ENCODE measurements at places on chromosomes 2 and 18.
A peak's percentile ranks its signal among the peaks of the same experiment; 100 is the strongest.

DNA sequence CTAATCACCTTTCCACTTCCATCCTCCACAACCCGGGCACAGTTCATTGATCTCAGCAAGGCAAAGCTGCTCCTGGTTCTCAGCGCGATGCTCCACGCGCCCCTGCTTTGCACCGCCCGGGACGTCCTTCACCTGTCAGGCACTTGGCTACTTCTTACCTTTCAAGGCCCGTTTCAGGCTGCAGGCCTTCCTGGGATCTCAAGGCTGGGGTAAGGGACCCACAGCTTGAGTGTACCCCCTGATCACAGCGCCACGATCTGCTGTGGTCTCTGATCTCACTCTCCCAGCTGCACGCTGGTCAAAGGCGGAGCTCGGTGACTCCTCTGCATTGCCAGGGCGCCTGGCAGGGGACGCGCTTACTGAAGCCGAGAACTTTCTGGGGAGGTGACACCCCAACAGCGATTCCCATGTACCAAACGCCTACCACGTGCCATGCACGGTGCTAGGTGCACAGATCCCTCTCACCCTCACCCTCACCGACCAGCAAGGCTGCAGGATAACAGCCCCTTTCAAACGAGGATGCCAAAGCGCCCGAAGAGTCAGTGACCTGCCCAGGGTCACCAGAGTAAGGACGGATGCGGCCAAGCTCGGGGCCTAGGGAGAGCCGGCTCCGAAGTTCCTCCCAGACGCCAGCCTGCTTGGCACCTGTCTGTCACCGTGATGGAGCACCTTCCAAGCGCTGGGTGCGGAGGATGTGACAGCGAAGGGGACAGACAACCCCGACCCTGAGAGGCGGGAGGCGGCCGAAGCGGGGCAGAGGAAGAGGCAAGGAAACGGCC is 818 bp downstream of the ITGB1BP1 start:
- DNase-seq, result peak; percentile 68

DNA sequence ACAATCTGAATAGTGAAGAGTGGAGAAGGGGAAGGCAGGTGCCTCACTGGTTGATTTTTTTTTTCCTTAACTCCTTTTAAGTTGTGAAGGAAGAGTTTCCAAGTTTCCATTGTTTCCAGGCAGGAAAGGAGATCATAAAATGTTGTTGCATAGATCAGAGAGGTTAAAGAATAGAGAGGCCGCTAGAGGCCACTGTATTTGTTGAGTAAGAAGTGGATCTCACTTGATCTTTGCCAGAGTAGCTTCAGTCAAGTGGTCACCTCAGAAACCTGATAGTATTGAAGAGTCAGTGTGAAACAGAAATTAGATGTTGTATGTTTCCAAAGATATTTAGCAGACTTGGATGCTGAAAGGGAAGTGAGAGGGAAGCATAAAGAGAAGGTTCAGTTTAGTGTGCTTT is 17.6 kb downstream of the CTNNA2 start:
- no peak for DNase-seq

DNA sequence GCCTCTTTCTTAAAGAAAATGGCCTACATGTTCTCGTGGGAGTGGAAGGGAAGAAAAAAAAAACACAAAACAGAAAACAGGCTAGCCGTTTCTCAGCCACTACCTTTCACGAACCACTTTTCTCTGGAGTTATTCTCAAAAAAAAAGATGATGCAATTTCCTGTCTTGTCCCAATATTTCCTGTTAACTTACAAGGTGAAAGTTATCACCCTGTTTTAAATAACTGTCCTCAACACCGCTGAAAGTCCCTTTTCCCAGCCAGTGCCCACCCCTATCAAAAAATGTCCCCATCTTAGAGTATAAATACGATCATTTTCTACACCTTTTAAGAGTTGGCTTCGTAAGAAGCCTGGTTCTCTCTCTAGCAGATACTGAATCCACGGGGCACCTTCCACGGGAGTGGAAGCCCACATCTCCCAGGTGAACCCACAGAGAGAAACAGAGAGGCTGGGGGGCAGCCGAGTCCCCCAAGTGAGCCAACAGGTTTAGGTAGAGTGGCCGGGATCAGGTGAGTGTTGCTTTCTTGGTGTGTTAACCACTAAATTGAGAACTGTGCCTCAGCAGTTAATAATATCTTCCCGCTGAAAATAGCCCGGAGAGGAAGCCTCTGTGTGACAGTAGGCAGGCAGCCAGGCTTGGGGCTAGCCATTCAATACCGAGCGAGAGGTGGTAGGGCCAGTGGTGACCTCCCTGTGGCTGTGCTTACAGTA is 15.9 kb downstream of the SMAD7 start:
- no peak for DNase-seq

DNA sequence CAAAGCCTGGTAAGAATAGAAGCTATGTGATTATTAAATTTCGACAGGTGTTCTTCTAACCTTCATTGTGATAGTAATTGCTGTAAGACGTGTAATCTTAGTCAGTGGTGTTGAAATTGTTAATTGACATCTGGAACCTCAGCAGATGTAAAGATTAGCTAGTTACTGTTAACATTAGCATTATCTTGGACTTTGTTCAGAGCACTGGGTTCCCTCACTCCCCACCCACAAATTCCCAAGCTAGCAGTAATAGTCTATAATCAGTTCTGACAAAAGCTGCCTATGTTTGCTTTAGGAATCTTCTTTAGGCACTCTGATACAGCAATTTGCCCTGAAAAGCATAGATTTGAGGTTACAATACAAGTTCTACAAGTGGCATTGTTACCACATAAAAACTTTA is 233.7 kb downstream of the EN1 start:
- no peak for DNase-seq

- DNase-seq, result no peak
Measured at GRCh38 chr2:73947412-73948018, 20.8 kb downstream of the DGUOK start.

DNA sequence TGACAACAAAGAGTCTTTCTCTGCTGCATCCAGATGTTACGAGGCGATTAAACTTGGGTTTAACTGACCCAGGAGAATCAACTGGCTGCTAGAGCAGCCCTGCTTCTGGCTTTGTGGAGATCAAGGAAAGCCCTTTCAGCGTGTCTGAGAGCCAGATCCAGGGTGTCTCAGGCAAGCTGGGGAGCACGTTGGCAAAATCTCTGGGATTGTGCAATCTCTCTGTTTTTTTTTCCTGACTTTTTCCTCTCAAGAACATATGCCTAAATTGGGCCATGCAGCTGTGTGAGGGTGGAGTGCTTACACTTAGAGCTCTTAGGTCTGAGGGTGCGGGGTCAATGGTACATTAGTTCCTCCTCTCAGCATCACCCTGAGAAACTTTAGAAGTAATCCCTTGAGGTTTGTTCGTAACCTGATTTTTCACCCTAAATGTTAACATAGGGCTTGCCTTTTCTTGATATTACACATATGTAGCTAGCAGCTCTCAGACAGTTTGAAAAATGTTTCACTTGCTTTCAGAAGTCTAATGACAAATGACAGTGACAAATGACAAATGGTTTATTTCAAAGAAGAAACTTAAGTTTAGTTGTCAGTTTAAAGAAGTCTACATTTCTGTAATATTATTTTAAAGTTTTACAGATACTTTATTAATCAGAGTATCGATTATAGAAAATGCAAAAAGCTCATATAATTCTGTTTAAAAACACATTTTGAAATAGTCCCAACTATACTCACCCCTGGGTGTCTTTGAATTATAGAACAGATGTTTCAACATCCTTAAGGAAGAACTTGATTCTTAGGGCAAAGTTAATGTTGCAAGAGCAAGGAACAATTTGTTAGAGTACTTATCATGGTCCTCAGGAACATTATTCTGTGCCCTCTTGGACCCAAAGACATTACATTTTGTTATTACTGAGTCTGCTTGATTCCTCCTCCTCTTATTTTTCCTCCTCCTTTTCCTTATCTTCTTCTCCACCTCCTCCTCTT is 38.4 kb upstream of the ZSWIM2 start:
- peak; percentile 25 for DNase-seq

GRCh38 chr2:48914477-48915089 is 159.1 kb upstream of the LHCGR start:
- DNase-seq, result no peak

DNA sequence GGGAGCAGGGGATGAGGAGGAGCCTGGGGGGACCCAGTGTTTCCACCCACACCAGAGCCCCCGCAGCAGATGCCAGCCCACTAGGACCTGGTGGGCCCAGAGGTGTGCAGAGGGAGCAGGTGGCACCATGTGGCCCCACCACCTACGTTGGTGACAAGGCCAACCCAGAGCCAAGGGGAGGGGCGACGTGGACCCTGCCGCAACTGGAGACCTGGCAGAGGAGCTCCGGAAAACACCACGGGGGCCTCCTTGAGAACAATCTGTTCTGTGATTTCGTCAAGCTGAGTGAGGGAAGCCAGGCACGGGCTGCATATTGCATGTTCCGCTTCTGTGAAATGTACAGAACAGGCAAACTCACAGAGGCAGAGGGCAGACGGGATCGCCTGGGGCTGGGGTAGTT is 49.1 kb upstream of the GPC1 start:
- DNase-seq, result peak; percentile 58

DNA sequence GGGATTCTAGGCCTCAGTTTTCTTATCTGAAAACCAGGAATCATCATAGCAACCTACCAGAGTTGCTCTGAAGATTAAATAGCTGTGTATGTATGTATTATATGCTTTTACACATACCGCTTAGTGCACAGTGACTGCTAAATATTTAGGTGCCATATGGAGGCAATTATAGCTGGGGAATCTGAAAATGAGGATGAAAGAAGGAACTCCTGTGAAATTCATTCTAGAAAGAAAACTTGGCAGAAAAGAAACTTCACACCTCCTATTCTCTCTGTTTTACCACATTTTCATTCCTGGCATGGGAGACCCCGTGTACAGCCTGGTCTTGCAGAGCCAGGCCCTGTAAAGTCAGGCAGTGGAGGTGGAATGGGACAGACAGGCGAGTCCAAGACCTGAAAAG is 862.4 kb downstream of the CNTNAP5 start:
- peak; percentile 5 for DNase-seq

DNA sequence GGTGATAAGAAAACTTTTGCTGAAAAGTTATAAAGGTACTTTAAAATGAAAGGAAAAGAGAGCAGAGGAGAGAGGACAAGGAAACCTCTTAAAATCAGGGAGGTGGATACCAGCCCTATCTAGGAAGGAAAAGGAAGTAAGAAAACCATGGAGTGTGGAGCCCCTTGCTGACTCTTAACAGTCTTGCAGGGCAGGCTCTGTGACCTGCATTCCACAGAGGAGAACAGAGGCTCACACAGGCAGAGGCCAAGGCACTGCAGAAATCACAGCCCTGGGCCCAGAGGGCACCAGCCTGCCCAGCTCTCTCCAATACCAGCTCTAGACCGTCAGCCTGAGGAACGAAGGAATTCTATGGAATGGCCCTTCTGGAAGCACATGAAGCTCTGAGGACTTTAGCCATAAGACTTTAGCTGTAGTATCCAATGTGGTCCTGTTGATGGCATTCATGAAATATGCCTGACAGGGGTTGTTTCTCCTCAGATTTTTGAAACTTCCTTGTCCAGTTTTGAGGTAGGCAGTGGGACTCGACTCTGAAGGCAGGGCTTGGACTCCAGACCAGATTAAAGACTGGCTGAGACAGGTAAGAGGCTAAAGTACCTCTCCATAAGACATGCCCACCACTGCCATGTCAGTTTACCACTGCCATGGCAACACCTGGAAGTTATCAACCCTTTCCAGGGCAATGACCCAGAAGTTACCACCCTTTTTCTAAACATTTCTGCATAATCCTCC is 216.3 kb downstream of the ANAPC1 start:
- no peak for DNase-seq

- DNase-seq, result peak; percentile 84
Measured at GRCh38 chr2:68319398-68320117, at the start of gene CNRIP1. Gene CNRIP1, minus strand, starts transcription at chr2:68319949. Its CDS starts 549 bp downstream, at chr2:68319400.

DNA sequence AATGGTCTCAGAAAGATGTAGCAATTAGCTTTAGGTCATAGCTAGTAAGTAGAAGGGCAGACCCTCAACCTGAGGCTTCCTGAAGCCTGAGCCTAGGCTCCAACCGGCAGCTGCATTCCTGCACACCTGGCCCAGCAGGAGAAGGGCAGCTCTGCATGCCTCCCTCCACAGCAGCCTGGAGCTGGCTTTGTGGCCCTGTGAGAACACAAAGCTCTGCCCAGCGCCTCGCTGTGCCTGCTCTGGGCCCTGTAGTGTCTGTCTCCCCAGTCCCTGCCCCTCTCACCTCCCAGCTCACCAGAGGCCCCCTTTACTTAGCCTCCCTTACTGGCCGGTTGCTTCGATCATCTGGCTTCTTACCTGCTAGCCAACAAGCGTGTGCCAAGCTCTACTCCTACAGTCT is 6.7 kb downstream of the TMEM214 start:
- no peak for DNase-seq

GRCh38 chr2:230893338-230893737 is 28.6 kb downstream of the ITM2C start:
- DNase-seq, result no peak

DNA sequence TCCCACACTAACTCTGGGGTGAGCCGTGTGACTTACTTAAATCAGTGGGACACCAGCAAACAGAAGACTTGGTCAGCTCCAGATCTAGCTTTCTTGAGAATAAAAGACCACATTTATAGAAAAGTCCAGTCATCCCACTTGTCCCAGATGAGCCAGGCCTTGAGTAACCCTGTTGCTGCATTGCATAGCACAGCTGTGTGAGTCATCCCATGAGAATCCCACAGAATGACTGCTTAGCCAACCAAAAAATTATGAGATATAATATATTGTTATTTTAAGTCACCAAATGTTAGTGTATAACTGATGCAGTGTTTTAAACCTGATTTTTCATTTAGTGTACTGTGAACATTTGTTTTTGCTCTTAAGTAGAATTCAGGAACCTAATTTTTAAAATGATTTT is 94.2 kb upstream of the FSHR start:
- DNase-seq, result no peak

DNA sequence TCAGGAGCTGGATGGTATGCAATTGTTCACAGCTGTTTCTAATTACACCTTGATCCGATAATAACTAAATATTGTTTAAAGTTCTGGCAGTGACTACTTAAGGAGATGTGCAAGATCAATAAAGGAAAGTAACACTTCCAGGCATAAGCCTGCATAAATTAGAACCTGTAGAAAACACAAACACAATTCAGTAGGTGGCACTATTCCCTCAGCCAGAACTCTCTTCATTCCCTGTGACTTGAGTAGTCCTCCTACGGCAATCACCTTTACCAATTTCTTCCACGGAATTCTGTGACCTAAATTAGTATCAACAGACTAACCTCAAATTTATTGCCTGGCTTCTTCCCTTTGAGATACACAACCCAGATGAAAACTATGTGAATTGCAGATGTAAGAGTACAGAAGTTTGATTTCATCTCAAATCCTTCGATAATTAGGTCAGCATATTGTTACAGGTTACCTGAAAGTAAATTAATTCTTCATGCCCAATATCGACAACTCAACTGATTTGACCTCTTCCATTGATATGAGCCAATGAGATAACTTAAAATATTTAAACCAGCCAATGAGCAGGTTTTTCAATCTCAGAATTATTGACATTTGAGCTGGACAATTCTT is 137.8 kb downstream of the PID1 start:
- no peak for DNase-seq

DNA sequence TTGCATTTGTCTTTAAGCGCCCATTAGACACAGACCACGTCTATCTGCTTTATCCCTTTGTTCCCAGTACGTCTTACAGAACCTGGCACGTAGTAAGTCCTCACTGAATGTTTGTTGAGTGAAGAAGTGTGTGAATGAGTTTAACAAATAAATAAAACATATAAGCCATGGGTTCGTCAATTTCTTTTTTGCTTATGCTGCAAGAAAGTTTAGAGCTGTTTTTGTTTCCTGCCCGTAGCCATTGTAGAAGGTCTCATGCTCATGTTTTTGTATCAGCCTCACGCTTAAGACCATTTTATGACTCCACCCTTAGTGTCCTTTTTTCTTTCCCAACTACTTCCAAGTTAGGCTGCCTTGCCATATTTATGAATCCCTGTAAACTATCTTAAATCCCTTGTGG is 2.5 kb downstream of the ADD2 start:
- DNase-seq, result no peak

- no peak for DNase-seq
Measured at GRCh38 chr18:58788971-58789875, 75.5 kb upstream of the ZNF532 start.
